ENCODE measurements at places on chromosomes 2 and 18.

DNA sequence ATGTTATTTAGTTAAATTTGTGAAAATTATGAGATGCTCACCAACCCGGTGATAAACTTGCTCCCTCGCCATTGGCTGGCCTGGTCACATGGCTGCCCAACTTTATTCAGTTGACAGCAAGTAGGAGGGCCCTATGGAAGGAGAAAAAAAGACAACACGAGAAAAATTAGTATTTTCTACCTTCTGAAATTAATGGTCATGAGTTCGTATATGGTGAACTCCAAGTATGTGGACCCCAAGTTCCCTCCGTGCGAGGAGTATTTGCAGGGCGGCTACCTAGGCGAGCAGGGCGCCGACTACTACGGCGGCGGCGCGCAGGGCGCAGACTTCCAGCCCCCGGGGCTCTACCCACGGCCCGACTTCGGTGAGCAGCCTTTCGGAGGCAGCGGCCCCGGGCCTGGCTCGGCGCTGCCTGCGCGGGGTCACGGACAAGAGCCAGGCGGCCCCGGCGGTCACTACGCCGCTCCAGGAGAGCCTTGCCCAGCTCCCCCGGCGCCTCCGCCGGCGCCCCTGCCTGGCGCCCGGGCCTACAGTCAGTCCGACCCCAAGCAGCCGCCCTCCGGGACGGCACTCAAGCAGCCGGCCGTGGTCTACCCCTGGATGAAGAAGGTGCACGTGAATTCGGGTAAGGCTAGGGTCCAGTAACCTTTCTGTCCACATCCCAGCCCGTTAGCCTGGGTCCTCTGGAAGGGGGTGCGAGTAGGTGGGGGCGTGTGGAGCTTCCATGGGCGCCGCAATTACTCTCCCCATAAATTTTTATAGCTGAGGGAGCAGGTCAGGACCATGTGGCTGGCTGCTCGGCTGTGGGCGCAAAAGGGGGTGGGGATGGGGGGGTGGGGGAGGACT lies at the start of gene HOXD4:
TSS of gene HOXD4 (plus strand) at position 109 of the 846 bp plus-strand sequence. CDS start at position 193, 84 bp downstream.
- no peak for DNase-seq

GRCh38 chr2:20638646-20639430 lies 12.1 kb downstream of the HS1BP3 start:
- no peak for DNase-seq

GRCh38 chr2:109516445-109517117 lies 97.2 kb downstream of the SEPTIN10 start:
- DNase-seq, result no peak

DNA sequence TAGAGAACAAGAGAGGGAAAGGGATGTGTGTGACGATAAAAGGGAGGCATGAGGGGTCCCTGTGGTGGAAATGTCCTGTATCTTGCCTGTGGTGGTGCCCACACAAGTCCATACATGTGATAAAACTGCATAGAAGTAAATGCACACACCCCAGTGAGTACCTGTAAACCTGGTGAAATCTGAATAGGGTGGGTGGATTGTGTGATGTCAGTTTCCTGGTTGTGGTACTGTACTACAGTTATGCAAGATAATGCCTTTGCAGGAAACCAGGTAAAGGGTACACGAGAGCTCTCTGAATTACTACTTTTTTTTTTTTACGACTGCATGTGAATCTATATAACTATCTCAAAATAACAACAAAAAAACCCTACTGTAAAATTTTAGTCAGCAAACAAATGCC lies 22.1 kb downstream of the SERPINE2 start:
- DNase-seq, result no peak

DNA sequence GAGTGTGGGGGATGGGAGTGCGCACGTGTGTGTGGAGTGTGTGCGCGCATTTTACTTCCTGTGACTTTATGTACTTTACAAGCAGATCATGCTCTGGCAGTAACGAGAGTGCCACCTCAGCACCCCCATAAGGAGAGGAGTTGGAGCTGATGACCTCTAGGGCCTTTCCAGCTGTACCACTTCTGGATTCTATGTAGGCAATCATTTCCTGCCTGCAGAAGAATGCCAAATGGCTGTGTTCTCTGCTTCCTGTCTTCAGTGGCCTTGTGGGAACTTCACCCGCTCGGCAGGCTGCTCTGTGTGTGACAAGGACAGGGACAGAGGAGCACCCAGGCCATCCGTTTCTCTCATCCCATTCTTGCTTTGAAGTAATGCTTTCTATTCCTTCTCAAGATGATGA lies 22.8 kb upstream of the ZNF385B start:
- DNase-seq, result no peak

GRCh38 chr2:172098287-172098649 lies 4.4 kb downstream of the DLX2 start:
- DNase-seq, result no peak

GRCh38 chr2:129699781-129700573 lies 279.5 kb upstream of the RAB6C start:
- no peak for DNase-seq

- no peak for DNase-seq
Measured at GRCh38 chr2:232436381-232437194, 19.4 kb upstream of the ALPI start.

DNA sequence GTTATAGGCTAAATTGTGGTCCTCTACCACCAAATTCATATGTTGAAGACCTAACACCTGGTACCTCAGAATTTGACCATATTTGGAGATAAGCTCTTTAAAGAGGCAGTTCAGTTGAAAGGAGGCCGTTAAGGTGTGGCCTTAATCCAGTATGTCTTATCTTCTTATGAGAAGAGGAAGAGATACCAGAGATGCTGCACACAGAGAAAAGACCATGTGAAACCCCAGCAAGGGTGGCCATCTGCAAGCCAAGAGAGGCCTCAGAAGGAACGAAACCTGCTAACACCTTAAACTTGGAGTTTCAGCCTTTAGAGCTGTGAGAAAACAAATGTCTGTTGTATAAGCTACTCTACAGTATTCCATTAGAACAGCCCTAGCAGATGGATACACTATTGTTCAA lies 528.1 kb upstream of the DCC start:
- DNase-seq, result no peak

- no peak for DNase-seq
Measured at GRCh38 chr2:179449010-179449409, 184.4 kb upstream of the SESTD1 start.

Measured in stromal cell of bone marrow (primary cell).